ENCODE measurements at places on chromosomes 12 and 14.

DNA sequence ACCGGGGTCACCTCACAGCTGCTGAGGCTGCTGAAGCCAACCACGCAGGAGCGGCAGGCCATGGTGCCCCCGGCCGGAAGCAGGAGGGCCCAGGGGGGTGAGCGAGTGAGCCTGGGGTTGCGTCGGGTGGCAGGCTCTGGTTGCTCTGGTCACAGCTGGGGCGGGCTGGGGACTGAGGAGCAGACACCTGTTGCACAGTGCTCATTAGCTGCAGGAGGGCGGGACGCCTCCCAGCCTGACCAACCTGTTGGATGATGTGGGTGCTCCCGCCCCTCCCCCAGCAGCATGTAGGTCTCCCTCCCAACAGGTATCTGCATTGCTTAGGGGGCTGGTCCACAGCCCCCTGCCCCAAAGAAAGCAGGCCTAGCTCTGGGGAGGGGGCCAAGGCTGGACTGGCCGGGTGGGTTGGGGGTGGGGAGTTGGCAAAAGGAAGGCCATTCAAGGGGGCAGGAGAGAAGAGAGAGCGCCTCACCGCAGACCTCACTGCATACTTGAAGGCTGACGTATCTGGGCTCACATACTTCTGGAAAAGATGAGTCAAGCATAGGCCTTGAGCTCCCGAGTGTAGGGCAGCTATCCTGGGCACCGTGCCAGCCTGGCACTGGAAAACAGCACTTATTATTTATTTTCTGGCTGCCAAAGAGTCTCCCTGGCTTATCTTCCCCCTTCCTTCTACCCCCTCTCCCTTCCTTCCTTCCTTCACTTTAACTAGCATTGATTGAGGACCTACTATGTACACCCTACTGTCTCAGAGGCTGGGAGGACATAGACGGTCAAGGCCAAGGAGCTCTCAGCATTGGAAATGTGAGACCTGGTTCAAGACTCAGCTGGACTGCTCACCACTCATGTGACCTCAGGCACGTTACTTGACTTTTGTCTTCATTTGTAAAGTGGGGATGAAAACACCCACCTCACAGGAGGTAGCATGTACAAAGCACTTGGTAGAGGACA lies at the start of gene KRT80:
KRT80 (minus strand) TSS at position 174 of the 951 bp plus-strand sequence; CDS start at position 62, 112 bp downstream.
- peak within 1 kb of the TSS; percentile 83 for H3K27ac ChIP-seq
- no peak within 1 kb of the TSS for H3K4me3 ChIP-seq
- H3K27me3 ChIP-seq: no peaks in the 10 kb centered on the region
- H3K36me3 ChIP-seq: no peaks in the 10 kb centered on the region
- H3K4me1 ChIP-seq: peaks cover 63% of the 10 kb centered on the region

- no peak for DNase-seq
- no peak overlapping the region for H3K4me3 ChIP-seq
- no peaks in the 10 kb centered on the region for H3K36me3 ChIP-seq
- no peaks in the 10 kb centered on the region for H3K4me1 ChIP-seq
- no peak overlapping the region for H3K27ac ChIP-seq
These were observed 131.8 kb downstream of the TBX5 start for GRCh38 chr12:114274131-114274530.

GRCh38 chr12:132495629-132496357 lies 5.8 kb downstream of the FBRSL1 start:
- no peak overlapping the region for H3K27ac ChIP-seq
- no peak for DNase-seq
- peaks cover 9% of the 10 kb centered on the region for H3K4me1 ChIP-seq

- H3K36me3 ChIP-seq: peaks cover 42% of the 10 kb centered on the region
- no peak overlapping the region for H3K4me3 ChIP-seq
- no peak for DNase-seq
- no peaks in the 10 kb centered on the region for H3K4me1 ChIP-seq
These were observed 44.6 kb upstream of the NPFF start for GRCh38 chr12:53551889-53552291.

DNA sequence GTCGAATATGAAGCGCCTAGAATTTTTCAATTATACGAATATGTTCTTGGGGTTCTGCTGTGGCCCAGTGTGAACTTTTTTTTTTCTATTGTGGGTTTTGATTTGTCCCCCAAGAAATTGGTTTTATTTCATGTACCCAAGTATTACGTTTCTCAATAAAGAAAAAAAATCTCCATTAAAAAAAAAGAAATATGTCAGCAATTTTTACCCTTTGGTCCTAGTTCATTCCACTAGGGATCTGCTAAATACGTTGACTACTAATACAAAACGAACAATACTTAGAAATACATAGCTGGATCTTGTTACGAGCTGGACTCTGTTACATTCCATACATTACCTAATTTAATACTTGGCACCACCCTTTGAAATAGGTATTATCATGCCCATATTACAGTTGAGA lies 216.9 kb downstream of the SLC16A7 start:
- H3K36me3 ChIP-seq: no peaks in the 10 kb centered on the region
- no peaks in the 10 kb centered on the region for H3K27me3 ChIP-seq
- H3K27ac ChIP-seq: no peak overlapping the region
- H3K4me1 ChIP-seq: no peaks in the 10 kb centered on the region
- no peak for DNase-seq
- H3K4me3 ChIP-seq: no peak overlapping the region

- no peak overlapping the region for H3K4me3 ChIP-seq
- H3K36me3 ChIP-seq: peaks cover 58% of the 10 kb centered on the region
- H3K27ac ChIP-seq: peak overlapping the region; percentile 4
- peaks cover 26% of the 10 kb centered on the region for H3K4me1 ChIP-seq
- no peaks in the 10 kb centered on the region for H3K27me3 ChIP-seq
These were observed 2.1 kb downstream of the TINF2 start for GRCh38 chr14:24240110-24240918.

DNA sequence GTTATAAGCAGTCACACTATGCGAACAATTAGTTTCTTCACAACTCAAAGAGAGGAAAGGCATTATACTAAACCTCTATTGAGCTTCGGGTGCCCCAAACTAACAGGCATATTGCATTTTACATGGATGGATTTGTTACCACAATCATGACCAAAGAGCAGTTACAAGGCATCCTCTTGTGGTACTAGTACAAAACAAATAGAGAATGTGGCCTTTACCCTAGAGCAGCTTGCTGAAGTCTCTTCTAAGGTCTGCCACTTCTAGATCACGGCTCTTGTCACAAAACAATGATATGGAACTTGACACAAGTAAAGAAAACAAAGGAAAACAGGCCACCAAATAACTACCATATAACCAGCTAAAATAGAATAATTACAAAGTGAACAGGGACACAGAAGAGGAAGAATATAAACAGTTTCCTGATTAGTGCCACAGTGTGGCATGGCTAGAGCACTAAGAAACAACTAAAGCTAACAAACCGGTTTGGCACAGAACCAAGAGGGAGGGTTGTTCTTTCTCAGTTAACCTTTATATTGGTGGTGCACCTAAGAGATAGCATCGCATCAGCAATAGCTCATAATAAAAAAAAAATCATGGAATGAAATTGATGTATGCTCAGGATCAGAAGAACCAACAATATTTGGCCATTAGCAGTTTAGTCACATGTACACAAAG lies 209.7 kb upstream of the ATP2B1 start:
- H3K27ac ChIP-seq: no peak overlapping the region
- H3K36me3 ChIP-seq: no peaks in the 10 kb centered on the region
- no peaks in the 10 kb centered on the region for H3K27me3 ChIP-seq
- H3K4me1 ChIP-seq: no peaks in the 10 kb centered on the region

DNA sequence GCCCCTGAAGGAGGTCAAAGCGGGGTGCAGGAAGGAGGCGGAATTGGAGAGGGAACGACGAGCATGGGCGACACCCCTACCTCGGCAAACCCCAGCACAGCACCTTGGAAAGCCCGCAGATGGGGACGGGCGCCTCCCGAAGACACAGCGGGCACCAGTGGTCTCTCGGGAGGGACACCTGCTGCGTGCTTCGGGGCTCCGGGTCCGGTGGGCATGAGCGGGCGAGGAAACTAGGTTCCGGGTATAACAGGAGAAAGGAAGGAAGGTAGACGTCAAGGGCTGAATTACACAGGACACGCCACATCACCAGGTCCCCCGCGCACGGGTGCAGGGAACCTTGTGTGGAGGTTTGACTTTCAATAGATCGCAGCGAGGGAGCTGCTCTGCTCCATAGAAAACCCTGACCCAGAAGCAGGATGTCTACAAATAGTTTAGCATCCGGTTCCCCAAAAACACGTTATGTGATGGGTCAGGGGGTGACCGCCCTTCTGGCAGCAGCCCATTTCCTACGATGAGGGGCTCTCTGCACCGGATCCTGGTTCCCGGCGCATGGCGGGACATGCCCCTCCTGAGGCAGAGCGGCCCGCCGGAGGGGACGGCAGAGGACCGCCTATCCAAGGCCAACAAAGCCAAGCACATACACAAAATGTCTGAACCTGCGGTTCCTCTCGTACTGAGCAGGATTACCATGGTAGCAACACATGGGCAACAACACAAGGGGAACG lies 196.9 kb downstream of the ALG10 start:
- H3K4me1 ChIP-seq: no peaks in the 10 kb centered on the region
- DNase-seq: no peak
- no peak overlapping the region for H3K27ac ChIP-seq
- no peaks in the 10 kb centered on the region for H3K36me3 ChIP-seq
- H3K4me3 ChIP-seq: peak overlapping the region; percentile 56
- no peaks in the 10 kb centered on the region for H3K27me3 ChIP-seq

DNA sequence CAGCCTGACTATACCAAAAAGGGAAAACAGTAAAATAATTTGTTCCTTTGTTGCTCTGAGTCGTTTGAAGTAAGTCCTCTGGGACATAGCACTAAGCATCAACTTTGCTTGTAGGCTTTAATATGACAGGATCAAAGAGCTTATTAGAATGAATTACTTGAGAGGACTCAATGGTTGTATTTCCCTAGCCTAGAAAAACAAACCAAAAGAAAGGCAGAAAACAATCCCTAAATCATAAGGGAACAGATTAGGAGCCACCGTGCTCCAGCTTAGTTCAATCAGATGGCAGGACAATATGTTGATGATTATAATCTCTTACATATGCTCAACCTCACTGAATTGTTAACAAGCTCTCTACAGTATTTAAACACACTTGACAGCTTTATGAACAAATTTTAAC lies 988.4 kb downstream of the FLRT2 start:
- no peaks in the 10 kb centered on the region for H3K27me3 ChIP-seq
- H3K36me3 ChIP-seq: no peaks in the 10 kb centered on the region
- no peak overlapping the region for H3K27ac ChIP-seq
- no peaks in the 10 kb centered on the region for H3K4me1 ChIP-seq

DNA sequence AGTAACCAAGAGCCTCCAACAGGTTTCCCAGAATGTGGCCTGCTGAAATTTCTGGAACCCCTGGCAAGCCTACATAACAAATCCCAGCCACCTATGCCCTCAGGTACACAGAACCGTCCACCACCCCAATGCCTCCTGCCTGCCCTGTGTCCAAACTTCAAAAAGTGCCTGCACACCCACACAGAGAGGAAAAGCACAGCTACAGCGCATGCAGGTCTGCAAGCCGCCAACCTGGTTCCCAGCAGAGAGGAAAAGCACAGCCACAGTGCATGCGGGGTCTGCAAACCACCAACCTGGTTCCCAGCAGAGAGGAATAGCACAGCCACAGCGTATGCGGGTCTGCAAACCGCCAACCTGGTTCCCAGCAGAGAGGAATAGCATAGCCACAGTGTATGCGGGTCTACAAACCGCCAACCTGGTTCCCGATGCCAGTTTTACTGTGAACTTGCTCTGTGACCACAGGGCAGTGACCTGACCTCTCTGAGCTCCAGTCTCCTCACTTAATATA lies 113.5 kb downstream of the SCARB1 start:
- no peak overlapping the region for H3K27ac ChIP-seq
- H3K36me3 ChIP-seq: no peaks in the 10 kb centered on the region
- no peak for DNase-seq
- no peak overlapping the region for H3K4me3 ChIP-seq

DNA sequence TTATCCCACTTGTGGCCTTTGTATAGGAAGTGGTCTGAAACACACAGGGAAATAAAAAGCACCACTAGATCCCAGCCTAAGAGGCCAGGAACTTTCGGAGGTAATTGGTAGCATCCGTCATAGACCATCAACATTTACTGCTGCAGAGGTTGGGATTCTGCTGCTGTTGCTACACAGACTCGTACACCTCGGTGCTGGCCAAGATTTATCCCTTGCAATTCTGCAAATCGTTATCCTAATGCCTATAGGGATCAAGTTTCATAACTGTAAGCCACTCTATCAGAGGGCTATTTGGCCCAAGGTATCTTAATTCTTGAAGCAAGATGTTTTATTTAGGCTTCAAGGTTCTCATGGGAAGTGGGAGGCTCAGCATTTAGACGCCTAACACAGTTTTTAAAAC lies 913.6 kb downstream of the GALC start:
- H3K36me3 ChIP-seq: no peaks in the 10 kb centered on the region
- no peaks in the 10 kb centered on the region for H3K27me3 ChIP-seq
- H3K4me3 ChIP-seq: no peak overlapping the region
- H3K27ac ChIP-seq: no peak overlapping the region
- no peaks in the 10 kb centered on the region for H3K4me1 ChIP-seq

DNA sequence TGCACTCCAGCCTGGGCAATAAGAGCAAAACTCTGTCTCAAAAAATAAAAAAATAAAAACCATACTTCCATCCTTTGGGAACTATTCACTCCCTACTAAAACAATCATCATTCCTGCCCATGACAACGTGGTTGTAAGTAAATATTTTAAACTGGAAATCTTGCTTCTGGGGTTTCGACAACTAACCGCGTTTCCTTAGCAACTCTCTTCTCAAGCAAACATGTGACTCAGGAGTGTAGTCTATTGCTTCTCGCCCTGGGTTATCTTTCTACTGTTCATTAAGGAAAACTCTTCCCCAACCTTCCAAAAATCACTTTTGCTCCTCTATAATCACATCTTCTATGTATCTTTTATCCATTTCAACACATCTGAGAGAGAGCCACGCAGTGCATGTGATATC lies 21.8 kb downstream of the APPL2 start:
- peaks cover 34% of the 10 kb centered on the region for H3K4me1 ChIP-seq
- no peak overlapping the region for H3K4me3 ChIP-seq
- H3K36me3 ChIP-seq: peaks cover 62% of the 10 kb centered on the region
- H3K27ac ChIP-seq: peak overlapping the region; percentile 100
- DNase-seq: peak; percentile 84
